ENCODE measurements at places on chromosomes 1 and 21. TPM values are rescaled to one million over a fixed set of nuclear protein-coding genes. Genes with fewer than 3 reads are reported as not detected.

DNA sequence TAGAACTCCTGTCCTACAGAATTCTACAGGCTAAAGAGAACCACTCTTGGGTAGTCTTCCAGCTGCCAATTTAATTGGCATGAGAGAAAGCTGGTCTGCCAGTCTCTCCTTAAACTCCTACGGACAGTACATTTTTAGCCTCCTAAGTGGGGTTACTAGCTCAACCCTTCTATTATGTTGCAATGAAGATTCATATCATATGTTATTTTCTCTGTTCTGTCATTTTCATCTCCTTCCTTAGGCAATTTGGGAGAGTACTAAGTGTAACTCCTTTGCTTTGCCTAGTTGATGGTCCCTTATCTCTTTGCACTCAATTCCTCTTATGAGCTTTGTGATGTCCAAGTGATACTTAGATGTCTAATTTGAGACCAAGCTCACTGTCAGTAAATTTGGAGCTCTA is 14.0 kb downstream of the GNAT2 start:
- no peak for DNase-seq
- no peak overlapping the region for H3K27ac ChIP-seq
- H3K4me1 ChIP-seq: peaks cover 3% of the 10 kb centered on the region
- H3K36me3 ChIP-seq: peaks cover 3% of the 10 kb centered on the region

- H3K27ac ChIP-seq: no peak overlapping the region
- DNase-seq: no peak
- no peaks in the 10 kb centered on the region for H3K27me3 ChIP-seq
- no peak overlapping the region for H3K4me3 ChIP-seq
- H3K4me1 ChIP-seq: no peaks in the 10 kb centered on the region
These were observed 528.4 kb upstream of the RGS18 start for GRCh38 chr1:191629836-191630235.

- peaks cover 33% of the 10 kb centered on the region for H3K36me3 ChIP-seq
- H3K27me3 ChIP-seq: peaks cover 31% of the 10 kb centered on the region
- no peak overlapping the region for H3K27ac ChIP-seq
- H3K4me1 ChIP-seq: peaks cover 33% of the 10 kb centered on the region
- DNase-seq: peak; percentile 33
- peak overlapping the region; percentile 94 for H3K4me3 ChIP-seq
These were observed 681 bp downstream of the B4GALT2 start for GRCh38 chr1:43979528-43980254.

- peak overlapping the region; percentile 61 for H3K27ac ChIP-seq
- peaks cover 23% of the 10 kb centered on the region for H3K4me1 ChIP-seq
- H3K27me3 ChIP-seq: peaks cover 2% of the 10 kb centered on the region
- H3K36me3 ChIP-seq: peaks cover 14% of the 10 kb centered on the region
- peak; percentile 44 for DNase-seq
- no peak overlapping the region for H3K4me3 ChIP-seq
These were observed 821 bp downstream of the PHC2 start for GRCh38 chr1:33429856-33430691.

GRCh38 chr1:223022641-223023473 is 120.2 kb downstream of the TLR5 start:
- H3K4me3 ChIP-seq: peak overlapping the region; percentile 8
- DNase-seq: peak; percentile 13
- H3K4me1 ChIP-seq: peaks cover 65% of the 10 kb centered on the region
- H3K27me3 ChIP-seq: peaks cover 9% of the 10 kb centered on the region

DNA sequence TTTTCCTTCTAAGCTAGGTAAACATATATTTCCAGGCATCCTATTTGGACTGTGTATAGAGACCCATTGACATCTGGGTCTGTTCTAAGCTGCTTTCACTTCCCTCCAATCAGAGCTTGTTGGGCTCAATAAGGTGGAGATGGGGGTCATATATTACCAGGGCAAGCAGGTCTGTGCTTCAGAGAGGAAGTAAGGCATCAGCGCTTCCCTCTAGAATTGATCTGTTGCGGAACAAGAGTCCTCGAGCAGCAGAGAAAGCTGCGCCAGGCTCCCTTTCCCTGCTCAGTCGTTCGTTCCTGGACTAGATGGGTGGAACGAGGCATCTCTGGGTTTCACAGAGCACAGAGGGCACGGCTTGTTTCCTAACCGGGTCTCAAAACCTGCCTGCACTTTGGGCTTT is 63.5 kb downstream of the DISC1 start:
- no peak for DNase-seq
- peaks cover 53% of the 10 kb centered on the region for H3K4me1 ChIP-seq
- peaks cover 11% of the 10 kb centered on the region for H3K27me3 ChIP-seq
- peaks cover 31% of the 10 kb centered on the region for H3K36me3 ChIP-seq
- no peak overlapping the region for H3K4me3 ChIP-seq
- H3K27ac ChIP-seq: peak overlapping the region; percentile 82

GRCh38 chr1:241114699-241115233 is 242.2 kb downstream of the RGS7 start:
- no peak overlapping the region for H3K27ac ChIP-seq

DNA sequence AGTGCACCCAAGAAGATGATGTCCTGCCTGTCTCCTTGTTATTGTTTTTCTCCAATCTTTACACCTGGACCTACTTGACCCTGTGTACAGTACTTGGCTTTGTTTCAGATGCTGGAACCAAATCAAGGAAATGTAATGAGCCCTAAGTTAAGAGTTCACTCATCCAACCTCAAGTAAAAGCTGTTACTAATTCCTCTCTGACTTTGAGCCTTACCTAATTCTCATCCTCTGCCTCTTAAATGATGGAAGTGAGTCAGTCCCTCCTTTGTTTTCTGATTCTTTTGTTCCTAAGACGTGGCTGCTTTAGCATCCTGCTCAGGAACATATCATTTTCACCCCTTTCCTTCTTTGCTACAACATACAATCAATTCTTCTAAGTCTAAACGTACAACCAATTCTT is 15.3 kb upstream of the PLA2G4A start:
- H3K27ac ChIP-seq: no peak overlapping the region
- peaks cover 2% of the 10 kb centered on the region for H3K27me3 ChIP-seq
- peaks cover 4% of the 10 kb centered on the region for H3K4me1 ChIP-seq

- H3K36me3 ChIP-seq: peaks cover 3% of the 10 kb centered on the region
- peaks cover 10% of the 10 kb centered on the region for H3K4me1 ChIP-seq
- peaks cover 16% of the 10 kb centered on the region for H3K27me3 ChIP-seq
These were observed at the start of gene ETNK2 for GRCh38 chr1:204151552-204152309. TSS of gene ETNK2 (minus strand) at chr1:204152044. CDS start at chr1:204151852, 192 bp downstream.

DNA sequence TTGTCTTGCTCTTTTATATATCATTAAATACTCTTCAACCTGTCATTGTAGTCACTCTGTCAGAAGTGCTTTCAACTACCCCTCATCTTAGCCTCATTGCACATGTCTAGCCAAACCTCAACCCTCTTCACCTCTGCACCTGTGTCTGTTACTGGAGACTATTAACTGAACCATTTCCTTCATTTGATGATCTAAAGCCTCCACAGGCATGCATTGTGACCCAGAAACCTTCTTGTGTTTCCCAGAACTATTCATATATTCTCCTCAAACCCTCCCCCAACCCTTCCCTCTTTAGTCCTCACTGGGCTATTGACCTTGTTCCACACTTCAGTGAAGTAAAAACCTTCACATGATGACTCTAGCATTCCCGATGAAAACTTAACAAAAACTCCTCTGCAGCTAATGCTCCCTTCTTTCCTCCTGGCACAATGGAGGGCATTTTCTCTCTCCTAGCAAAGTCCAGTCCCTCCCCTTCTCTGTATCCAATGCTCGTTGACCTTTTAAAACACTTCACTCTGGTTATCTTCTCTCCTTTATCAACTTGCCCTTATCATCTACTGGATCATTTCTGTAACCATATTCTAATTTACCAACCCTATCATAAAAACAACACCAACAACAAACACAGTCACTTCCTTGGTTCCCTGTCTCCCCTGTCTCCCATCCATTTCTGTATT is 86.1 kb downstream of the BACH1 start:
- peaks cover 2% of the 10 kb centered on the region for H3K27me3 ChIP-seq
- H3K4me3 ChIP-seq: no peak overlapping the region
- DNase-seq: no peak

- H3K4me3 ChIP-seq: no peak overlapping the region
- DNase-seq: no peak
- H3K36me3 ChIP-seq: peaks cover 7% of the 10 kb centered on the region
- H3K4me1 ChIP-seq: no peaks in the 10 kb centered on the region
- H3K27me3 ChIP-seq: no peaks in the 10 kb centered on the region
These were observed 11.8 kb downstream of the ZBED6 start for GRCh38 chr1:203807196-203807595.

GRCh38 chr1:184789884-184790283 is 35.2 kb upstream of the EDEM3 start:
- H3K27ac ChIP-seq: no peak overlapping the region
- no peak for DNase-seq
- H3K27me3 ChIP-seq: peaks cover 5% of the 10 kb centered on the region
- H3K36me3 ChIP-seq: no peaks in the 10 kb centered on the region
- peaks cover 7% of the 10 kb centered on the region for H3K4me1 ChIP-seq

The EPHA2 gene
- 109 TPM for total RNA-seq

The HPCAL4 gene
- total RNA-seq: not detected

The FUCA1 gene
- total RNA-seq: 6.1 TPM

The TRABD2B gene
- total RNA-seq: 1.0 TPM

The TIAM1 gene
- total RNA-seq: 131 TPM

Measured in endothelial cell (in vitro differentiated cells).